AG10803 (cell line): ENCODE measurements at places on chromosomes 2 and 18.

GRCh38 chr2:4992226-4992625 is 700.0 kb upstream of the SOX11 start:
- DNase-seq = no peak

DNA sequence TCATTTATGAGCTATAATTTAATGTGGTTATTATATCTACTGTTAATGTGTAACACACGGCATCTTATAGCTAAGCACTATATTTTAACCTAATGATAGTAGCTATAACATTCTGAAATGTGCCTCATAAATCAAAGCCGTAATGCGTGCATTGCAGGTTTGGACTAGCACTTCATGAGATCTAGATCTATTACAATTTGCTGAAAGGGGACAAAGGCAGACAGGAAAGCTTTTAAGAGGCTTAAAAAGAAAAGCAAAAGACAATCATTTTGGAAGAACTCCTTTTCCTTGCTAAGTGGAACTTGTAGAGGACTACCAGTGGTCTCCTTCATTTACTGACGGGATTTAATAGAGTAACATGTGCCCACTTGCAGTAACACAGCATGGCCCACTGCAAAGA is 213.1 kb downstream of the NBAS start:
- no peak for DNase-seq

DNA sequence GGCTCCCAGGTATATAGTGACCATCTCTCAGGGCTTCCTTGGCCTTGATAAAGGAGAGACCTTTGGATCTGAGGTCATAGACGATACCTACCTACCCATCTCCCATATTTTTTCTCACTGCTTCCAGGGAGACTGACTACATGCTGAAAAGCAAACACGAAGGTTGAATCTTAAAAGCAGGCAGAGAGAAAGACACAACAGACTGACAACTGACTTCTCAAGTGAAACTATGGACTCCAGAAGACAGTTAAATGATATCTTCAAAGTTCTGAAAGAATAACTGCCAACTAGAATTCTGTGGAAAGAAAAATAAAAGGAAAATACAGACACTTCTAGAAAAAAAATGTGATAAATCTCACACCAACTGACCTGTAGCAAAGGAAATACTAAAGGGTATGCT is 76.5 kb upstream of the HAAO start:
- DNase-seq = no peak

GRCh38 chr18:62571648-62572047 is 48.8 kb downstream of the ZCCHC2 start:
- no peak for DNase-seq

- peak; percentile 77 for DNase-seq
Measured at GRCh38 chr2:213251618-213252017, 32.6 kb upstream of the SPAG16 start.
